ENCODE measurements at places on chromosomes 16 and 17. TPM values are rescaled to one million over a fixed set of nuclear protein-coding genes. Genes with fewer than 3 reads are reported as not detected.

GAST gene
- total RNA-seq: not detected

PIK3R5 gene
- total RNA-seq: 0.88 TPM

MPRIP gene
- total RNA-seq: 132 TPM

SOX15 gene
- total RNA-seq: 74.0 TPM

Measured in esophagus mucosa (tissue), 1 donor.